Stimulated activated CD8-positive, alpha-beta memory T cell treated with anti-CD3 and anti-CD28 coated beads, Interleukin-4, amount 100 ng/mL, for 1 hour (primary cell): ENCODE measurements at places on chromosomes 3 and 15.

DNA sequence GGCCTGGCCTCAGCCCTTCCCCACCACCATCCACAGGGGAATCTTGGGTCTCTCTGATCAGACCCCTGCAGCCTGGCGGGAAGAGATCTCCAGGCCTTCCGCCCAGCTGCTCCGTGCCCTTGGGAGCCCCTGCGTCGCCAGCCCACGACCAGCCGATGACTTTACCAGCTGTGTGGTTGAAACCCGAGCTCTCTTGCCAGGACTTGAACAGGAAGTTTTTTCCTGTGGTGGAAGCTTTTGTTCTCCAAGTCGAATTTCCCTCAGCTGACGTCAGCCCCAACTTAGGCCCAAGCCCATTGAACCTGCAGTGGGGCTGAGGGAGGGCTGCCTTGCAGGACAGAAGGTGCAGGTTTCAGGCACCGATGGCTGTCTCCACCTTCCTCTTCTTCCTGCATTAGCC is 51.7 kb upstream of the SMAD3 start:
- DNase-seq, result no peak

DNA sequence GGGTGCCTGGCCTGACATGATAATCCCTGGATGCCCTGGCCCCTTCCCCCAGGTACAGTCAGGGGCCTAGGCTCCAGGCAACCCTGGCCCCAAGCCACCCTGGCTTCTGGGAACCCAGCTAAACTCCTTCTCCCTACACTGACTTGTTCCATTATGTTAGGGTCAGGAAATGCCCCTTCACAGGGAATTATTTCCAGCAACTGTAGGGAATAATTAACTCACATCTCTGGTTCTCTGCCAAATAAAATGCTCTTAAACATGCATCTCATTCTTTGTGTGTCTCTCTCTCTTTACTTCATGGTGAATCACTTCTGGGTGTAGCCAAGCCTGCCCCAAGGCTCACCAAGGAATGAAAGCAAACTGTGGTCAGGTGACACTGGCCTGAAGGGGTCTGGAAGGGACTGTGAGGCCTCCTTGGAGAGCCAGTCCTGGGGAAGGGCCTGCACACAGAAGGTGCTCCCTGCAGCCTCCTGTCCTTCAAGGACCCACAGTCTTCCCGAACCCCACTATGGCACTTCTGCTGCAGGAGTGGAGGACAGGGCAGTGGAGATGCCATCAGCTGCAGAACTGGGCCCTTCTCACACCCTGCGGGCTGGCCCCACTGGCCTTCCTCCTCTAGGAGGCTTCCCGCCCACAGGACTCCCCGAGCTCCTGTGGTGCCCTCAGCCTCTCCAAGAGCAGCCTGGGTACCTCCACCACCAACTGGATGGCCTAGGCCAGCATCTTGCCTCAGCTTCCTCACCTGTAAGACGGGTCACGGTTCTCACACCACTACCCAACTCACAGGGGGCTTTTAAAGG is 17.6 kb downstream of the TKT start:
- DNase-seq, result no peak

GRCh38 chr3:96915445-96915844 is 101.1 kb downstream of the EPHA6 start:
- DNase-seq, result no peak

GRCh38 chr3:182292591-182292990 is 500.7 kb upstream of the ATP11B start:
- no peak for DNase-seq

DNA sequence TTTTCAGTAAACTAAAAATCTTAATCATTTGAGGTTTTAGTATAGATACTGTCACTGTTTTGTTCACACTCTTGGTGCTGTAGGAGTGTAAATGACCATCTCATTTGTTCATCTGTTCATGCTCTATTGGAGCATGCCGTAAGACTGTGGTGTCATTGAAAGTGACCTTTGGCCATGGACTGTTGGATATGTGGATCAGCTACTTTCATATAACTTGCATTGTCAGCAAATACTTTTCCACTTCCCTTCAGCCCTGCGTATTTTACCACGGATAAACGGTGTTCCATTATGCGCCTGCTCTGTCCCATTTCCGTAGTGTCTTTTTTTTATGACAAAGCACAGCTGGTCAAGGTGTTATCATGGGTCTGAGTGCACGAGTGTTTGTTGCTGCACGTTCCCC is 32.6 kb upstream of the SENP5 start:
- DNase-seq, result no peak

DNA sequence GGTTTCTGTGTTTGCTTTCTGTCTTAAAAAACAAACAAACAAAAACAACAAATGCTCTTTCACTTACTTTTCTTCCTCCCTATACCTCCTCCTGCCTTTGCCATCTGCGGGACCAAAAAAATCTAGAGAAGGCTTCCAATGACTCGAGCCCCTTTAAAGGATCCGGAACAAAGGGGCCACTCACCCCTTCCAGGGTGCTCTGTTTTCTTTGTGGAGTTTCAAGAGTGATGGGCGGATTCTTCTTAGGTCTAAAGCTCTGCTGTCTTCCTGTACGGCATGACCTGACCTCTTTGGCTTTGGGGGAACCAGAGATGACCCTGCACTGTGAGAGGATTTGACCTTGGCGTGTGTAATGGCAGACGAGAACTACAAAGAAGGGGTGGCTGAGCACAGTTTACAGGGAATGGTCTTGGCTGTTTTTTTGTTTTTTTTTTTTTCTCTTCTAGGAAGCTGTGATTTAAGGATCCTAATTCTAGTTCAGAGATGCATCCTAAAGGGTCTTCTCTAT is 2.2 kb upstream of the MUC20 start:
- DNase-seq, result no peak

GRCh38 chr3:128098234-128098633 is 25.4 kb downstream of the RUVBL1 start:
- no peak for DNase-seq
